ENCODE measurements at places on chromosomes 4 and X. TPM values are rescaled to one million over a fixed set of nuclear protein-coding genes. Genes with fewer than 3 reads are reported as not detected.

The FGF13 gene
- not detected for total RNA-seq

The MAML3 gene
- total RNA-seq, result 3.8 TPM

The SPANXN1 gene
- not detected for total RNA-seq

The TXK gene
- 2.8 TPM for total RNA-seq

The RAB39B gene
- total RNA-seq, result 0.44 TPM

The SEC31A gene
- 108 TPM for total RNA-seq

The CLGN gene
- 2.1 TPM for total RNA-seq

The UGT8 gene
- total RNA-seq, result 23.1 TPM

The OCRL gene
- 30.7 TPM for total RNA-seq

DNA sequence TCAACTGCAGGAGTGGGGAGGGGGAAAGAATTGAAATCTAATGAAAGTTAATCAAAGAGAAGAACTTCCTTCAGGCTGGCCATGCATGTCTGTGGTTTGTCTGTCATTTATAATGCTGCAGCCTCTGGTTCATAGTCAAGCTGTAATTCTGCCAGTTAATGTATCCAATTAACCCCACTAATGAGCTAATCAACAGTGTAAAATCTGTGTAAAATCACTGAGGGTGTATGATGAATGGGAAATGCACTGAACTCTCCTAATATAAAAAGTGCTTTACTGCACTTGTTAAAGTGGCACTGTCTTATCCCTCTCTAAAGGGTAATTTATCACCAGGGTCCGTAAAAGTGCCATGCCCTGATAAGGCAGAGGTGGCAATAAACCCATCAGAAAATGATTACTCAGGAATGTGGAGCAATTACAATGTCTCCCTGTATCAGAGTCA is 798.1 kb downstream of the PDHA2 start:
- H3K36me3 ChIP-seq, result no peaks in the 10 kb centered on the region
- no peaks in the 10 kb centered on the region for H3K27me3 ChIP-seq
- H3K27ac ChIP-seq, result no peak overlapping the region
- no peak overlapping the region for H3K4me3 ChIP-seq
- DNase-seq, result no peak

DNA sequence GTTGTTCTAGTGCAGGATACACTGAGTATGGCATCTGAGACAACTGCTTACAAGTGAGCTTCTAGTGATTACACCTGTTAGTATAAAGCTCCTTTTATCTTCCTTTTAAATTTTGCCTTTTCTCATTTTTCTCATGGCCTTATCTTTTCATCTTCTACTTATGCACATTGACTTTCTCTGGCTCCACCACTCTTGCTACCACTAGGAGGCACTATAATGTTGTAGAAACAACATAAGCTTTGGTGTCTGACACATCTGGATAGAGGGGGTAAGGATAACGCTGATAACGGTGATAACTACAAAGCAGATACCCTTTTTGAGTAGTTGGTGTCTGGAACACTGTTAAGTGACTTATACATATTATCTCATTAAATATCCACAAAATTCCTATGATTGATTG is 187.4 kb upstream of the TEX13C start:
- no peak for DNase-seq
- H3K4me3 ChIP-seq, result no peak overlapping the region
- no peak overlapping the region for H3K27ac ChIP-seq
- H3K27me3 ChIP-seq, result no peaks in the 10 kb centered on the region
- no peaks in the 10 kb centered on the region for H3K4me1 ChIP-seq
- H3K36me3 ChIP-seq, result no peaks in the 10 kb centered on the region

GRCh38 chr4:111905511-111905910 is 239.7 kb upstream of the FAM241A start:
- DNase-seq, result no peak
- H3K4me3 ChIP-seq, result no peak overlapping the region
- H3K36me3 ChIP-seq, result no peaks in the 10 kb centered on the region
- H3K27me3 ChIP-seq, result no peaks in the 10 kb centered on the region
- H3K4me1 ChIP-seq, result no peaks in the 10 kb centered on the region

GRCh38 chrX:153516073-153516472 is 1.4 kb upstream of the ATP2B3 start:
- H3K4me1 ChIP-seq, result no peaks in the 10 kb centered on the region
- peaks cover 43% of the 10 kb centered on the region for H3K27me3 ChIP-seq
- H3K27ac ChIP-seq, result no peak overlapping the region
- H3K36me3 ChIP-seq, result peaks cover 3% of the 10 kb centered on the region

GRCh38 chr4:176277162-176277904 is 8.3 kb upstream of the ASB5 start:
- no peak overlapping the region for H3K27ac ChIP-seq
- peaks cover 6% of the 10 kb centered on the region for H3K36me3 ChIP-seq
- peak; percentile 58 for DNase-seq
- no peaks in the 10 kb centered on the region for H3K4me1 ChIP-seq
- H3K4me3 ChIP-seq, result peak overlapping the region; percentile 65

- no peak overlapping the region for H3K4me3 ChIP-seq
- no peaks in the 10 kb centered on the region for H3K36me3 ChIP-seq
- H3K27me3 ChIP-seq, result no peaks in the 10 kb centered on the region
- no peak for DNase-seq
- no peak overlapping the region for H3K27ac ChIP-seq
These were observed 199.0 kb upstream of the MAMLD1 start for GRCh38 chrX:150163956-150164726.

- no peaks in the 10 kb centered on the region for H3K4me1 ChIP-seq
- DNase-seq, result no peak
- H3K36me3 ChIP-seq, result peaks cover 3% of the 10 kb centered on the region
- peaks cover 10% of the 10 kb centered on the region for H3K27me3 ChIP-seq
- no peak overlapping the region for H3K4me3 ChIP-seq
- no peak overlapping the region for H3K27ac ChIP-seq
These were observed 22.8 kb upstream of the HMX1 start for GRCh38 chr4:8894424-8894816.

GRCh38 chrX:74835566-74835965 is 89.7 kb downstream of the NEXMIF start:
- no peak for DNase-seq
- no peaks in the 10 kb centered on the region for H3K4me1 ChIP-seq
- H3K36me3 ChIP-seq, result no peaks in the 10 kb centered on the region
- H3K4me3 ChIP-seq, result no peak overlapping the region
- no peaks in the 10 kb centered on the region for H3K27me3 ChIP-seq
- no peak overlapping the region for H3K27ac ChIP-seq

- no peak overlapping the region for H3K27ac ChIP-seq
- H3K36me3 ChIP-seq, result no peaks in the 10 kb centered on the region
- no peak for DNase-seq
These were observed 996.3 kb downstream of the FSTL5 start for GRCh38 chr4:161167539-161167938.

DNA sequence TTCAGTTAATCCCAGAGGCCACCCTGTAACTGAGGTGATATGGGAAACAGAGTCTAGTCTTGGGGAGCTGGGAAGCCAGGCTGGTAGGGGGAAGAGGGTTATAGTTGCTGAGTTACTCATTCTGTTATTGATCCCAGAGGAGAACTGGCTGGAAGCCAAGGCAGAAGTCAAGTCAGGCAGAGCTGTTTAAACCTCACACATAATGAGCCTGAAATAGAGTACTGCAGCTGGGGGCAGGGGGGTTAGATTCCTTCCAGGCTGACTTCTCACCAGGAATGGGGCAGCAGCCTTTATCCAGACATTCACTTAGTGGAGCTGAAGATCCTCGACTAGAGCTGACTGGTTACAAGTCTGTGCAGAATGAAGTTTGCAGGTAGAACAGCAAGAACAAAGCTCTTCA is 144.9 kb downstream of the C4orf33 start:
- H3K27ac ChIP-seq, result no peak overlapping the region
- DNase-seq, result peak; percentile 72
- H3K27me3 ChIP-seq, result no peaks in the 10 kb centered on the region
- no peaks in the 10 kb centered on the region for H3K36me3 ChIP-seq

- peaks cover 19% of the 10 kb centered on the region for H3K36me3 ChIP-seq
- H3K27me3 ChIP-seq, result no peaks in the 10 kb centered on the region
- peak overlapping the region; percentile 55 for H3K4me3 ChIP-seq
- peaks cover 58% of the 10 kb centered on the region for H3K4me1 ChIP-seq
These were observed 127.1 kb downstream of the SH3KBP1 start for GRCh38 chrX:19760345-19760744.

- DNase-seq, result peak; percentile 2
- H3K27me3 ChIP-seq, result no peaks in the 10 kb centered on the region
- no peak overlapping the region for H3K27ac ChIP-seq
- H3K4me1 ChIP-seq, result no peaks in the 10 kb centered on the region
- H3K36me3 ChIP-seq, result no peaks in the 10 kb centered on the region
- H3K4me3 ChIP-seq, result no peak overlapping the region
These were observed 73.0 kb downstream of the TMEM165 start for GRCh38 chr4:55468724-55469123.

DNA sequence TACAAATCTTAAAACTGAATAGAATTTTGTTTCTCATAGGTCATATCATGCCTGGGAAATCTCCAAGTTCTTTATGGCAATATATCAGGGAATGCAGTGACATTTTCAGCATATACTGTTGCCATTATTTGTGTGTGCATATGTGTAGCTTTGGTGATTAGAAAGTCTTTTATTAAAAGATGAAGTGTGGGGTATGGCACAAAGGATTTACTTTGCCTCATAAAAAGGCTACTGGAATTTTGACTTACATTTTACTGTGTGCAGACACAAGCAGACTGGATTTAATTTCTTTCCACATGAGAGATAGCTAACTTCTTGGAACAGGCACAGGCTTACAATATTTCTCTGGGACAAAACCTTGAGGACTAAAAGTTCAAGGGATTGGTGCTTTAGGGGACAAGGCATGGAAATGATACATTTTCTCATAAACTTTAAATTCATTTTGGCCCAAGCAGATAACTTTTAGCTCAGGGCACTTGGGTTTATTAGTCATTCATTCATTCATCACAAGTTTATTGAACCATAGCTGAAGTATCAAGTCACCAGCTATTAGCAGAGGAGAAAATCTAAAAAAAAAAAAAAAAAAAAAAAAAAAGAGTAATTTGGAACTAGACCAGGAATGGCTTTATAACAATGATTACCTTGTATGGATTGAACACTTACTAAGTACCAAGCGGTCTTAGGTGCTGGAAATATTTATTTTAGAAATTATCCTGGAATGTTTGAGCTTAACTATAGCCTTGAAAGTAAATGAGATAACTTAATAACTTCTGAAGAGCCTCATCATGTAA is 191.5 kb downstream of the SLIT2 start:
- H3K36me3 ChIP-seq, result no peaks in the 10 kb centered on the region
- no peaks in the 10 kb centered on the region for H3K4me1 ChIP-seq
- no peak overlapping the region for H3K4me3 ChIP-seq
- H3K27ac ChIP-seq, result no peak overlapping the region

GRCh38 chr4:106049490-106049889 is 154.2 kb downstream of the NPNT start:
- H3K4me3 ChIP-seq, result no peak overlapping the region
- no peak overlapping the region for H3K27ac ChIP-seq
- no peak for DNase-seq
- H3K4me1 ChIP-seq, result no peaks in the 10 kb centered on the region
- no peaks in the 10 kb centered on the region for H3K27me3 ChIP-seq
- H3K36me3 ChIP-seq, result no peaks in the 10 kb centered on the region

- no peaks in the 10 kb centered on the region for H3K36me3 ChIP-seq
- no peaks in the 10 kb centered on the region for H3K27me3 ChIP-seq
- no peak overlapping the region for H3K4me3 ChIP-seq
- H3K27ac ChIP-seq, result no peak overlapping the region
- no peak for DNase-seq
- no peaks in the 10 kb centered on the region for H3K4me1 ChIP-seq
These were observed 456.5 kb upstream of the ADGRL3 start for GRCh38 chr4:60743654-60744053.

DNA sequence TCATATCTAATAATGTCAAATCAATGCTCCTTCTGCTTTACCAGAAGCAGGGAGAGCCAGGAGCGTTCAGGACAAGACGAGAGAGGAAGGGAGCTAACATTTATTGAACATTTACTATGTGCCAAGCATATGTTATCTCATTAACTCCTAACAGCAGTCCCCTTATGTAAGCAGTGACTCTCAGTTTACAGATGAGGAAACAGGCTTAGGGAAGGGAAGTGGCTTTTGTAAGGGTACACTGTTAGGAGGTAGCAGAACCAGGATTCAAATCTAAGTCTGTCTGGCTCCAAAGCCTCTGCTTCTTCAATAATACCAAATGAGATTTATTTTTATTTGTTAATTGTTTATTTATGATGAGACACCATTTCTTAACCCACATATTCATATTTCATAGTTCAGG is 2.6 kb upstream of the STARD8 start:
- H3K27ac ChIP-seq, result no peak overlapping the region
- H3K4me3 ChIP-seq, result no peak overlapping the region
- peaks cover 15% of the 10 kb centered on the region for H3K27me3 ChIP-seq
- peaks cover 7% of the 10 kb centered on the region for H3K4me1 ChIP-seq

DNA sequence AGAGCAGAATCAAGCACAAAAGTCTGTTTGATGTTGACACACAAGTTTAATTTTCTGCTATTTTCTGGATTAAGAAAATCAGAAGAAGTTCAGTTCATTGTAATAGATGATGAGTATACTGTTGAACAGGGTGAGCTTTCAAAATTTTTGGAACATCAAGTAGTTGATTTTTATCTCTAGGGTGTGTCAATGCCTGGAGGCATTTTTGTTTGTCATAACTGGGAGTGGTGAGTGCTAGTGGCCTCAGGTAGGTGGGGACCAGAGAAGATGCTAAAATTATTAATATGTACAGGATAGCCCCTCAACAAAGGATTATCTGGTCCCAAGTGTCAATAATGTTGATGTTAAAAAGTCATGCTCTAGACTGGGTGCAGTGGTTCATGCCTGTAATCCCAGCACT is 279.7 kb upstream of the GNPDA2 start:
- no peaks in the 10 kb centered on the region for H3K36me3 ChIP-seq
- no peak overlapping the region for H3K4me3 ChIP-seq
- H3K4me1 ChIP-seq, result no peaks in the 10 kb centered on the region
- H3K27ac ChIP-seq, result no peak overlapping the region
- H3K27me3 ChIP-seq, result no peaks in the 10 kb centered on the region

DNA sequence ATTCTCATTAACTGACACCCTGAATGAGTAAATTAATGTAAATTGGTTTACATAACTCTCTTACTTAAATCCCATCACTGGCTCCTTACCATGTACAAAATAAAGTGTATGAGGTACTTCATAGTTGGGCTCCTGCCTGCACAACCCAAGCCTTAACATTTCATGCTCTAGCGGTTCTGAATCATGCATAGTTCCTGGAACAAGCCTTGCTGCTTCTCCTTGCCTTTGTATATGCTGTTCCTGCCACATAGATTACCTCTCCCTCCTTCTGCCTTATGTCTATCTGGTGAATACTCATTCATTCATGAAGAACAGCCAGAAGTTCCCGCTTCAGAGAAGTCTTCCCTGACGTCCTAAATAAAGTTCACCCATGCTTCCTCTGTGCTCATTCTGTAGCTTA is 594.7 kb downstream of the SMARCA1 start:
- no peaks in the 10 kb centered on the region for H3K36me3 ChIP-seq
- no peak overlapping the region for H3K4me3 ChIP-seq
- DNase-seq, result no peak
- H3K27ac ChIP-seq, result no peak overlapping the region

- H3K27me3 ChIP-seq, result no peaks in the 10 kb centered on the region
- H3K27ac ChIP-seq, result peak overlapping the region; percentile 100
- peaks cover 9% of the 10 kb centered on the region for H3K4me1 ChIP-seq
These were observed 2.8 kb downstream of the STAG2 start for GRCh38 chrX:123964156-123964834.
